MM.1S (cell line): ENCODE measurements at places on chromosomes 3 and 15.

- H3K4me1 ChIP-seq = peaks cover 13% of the 10 kb centered on the region
- H3K36me3 ChIP-seq = no peaks in the 10 kb centered on the region
- no peak overlapping the region for H3K4me3 ChIP-seq
- no peak overlapping the region for H3K27ac ChIP-seq
- H3K27me3 ChIP-seq = no peaks in the 10 kb centered on the region
- DNase-seq = no peak
These were observed 29.2 kb upstream of the TRPM1 start for GRCh38 chr15:31130576-31131237.

DNA sequence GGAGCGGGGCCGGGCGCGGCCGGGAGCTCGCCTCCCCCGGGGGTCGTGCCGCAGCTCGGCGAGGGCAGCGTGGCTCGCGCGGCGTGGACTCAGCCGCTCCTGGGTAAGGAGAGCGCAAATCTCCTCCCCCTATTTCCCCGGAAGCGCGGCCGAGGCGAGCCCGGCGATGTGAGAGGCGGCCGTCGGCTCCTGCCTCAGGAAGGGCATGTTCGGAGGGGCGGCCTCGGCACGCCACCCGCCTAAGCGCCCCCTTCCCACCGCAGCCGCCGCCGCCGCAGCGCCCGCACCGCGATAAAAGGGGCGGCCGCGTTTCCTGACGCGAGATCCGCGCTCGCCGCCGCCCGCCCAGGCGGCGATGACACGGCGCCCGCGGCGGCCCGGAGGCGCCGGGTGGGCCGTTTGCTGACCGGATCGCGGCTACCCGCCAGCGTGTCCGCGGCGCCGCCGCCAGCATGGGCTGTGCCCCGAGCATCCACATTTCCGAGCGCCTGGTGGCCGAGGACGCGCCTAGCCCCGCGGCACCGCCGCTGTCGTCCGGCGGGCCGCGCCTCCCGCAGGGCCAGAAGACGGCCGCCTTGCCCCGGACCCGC, at the start of gene PDE8A:
Gene PDE8A (plus strand): TSS at position 146 of the 590 bp plus-strand sequence. CDS start 307 bp downstream, at position 453.
- H3K27ac ChIP-seq = peak within 1 kb of the TSS; percentile 91
- peak within 1 kb of the TSS; percentile 97 for H3K4me3 ChIP-seq
- no peaks in the 10 kb centered on the region for H3K36me3 ChIP-seq
- DNase-seq = peak; percentile 21
- H3K27me3 ChIP-seq = no peaks in the 10 kb centered on the region
- no peaks in the 10 kb centered on the region; the same call in 1 of the 2 replicates for H3K4me1 ChIP-seq

GRCh38 chr3:183281126-183281797, 28.2 kb downstream of the B3GNT5 start:
- H3K27me3 ChIP-seq = no peaks in the 10 kb centered on the region
- DNase-seq = no peak
- no peaks in the 10 kb centered on the region for H3K36me3 ChIP-seq
- no peak overlapping the region for H3K27ac ChIP-seq
- peaks cover 13% of the 10 kb centered on the region for H3K4me1 ChIP-seq

- no peak overlapping the region for H3K4me3 ChIP-seq
- H3K4me1 ChIP-seq = no peaks in the 10 kb centered on the region
- H3K27me3 ChIP-seq = no peaks in the 10 kb centered on the region
- no peak overlapping the region for H3K27ac ChIP-seq
These were observed 28.9 kb upstream of the RASGRP1 start for GRCh38 chr15:38593524-38593923.

GRCh38 chr3:96007650-96008195, 806.7 kb upstream of the EPHA6 start:
- H3K4me3 ChIP-seq = no peak overlapping the region
- H3K27me3 ChIP-seq = no peaks in the 10 kb centered on the region
- peak; percentile 83 for DNase-seq
- H3K36me3 ChIP-seq = no peaks in the 10 kb centered on the region
- H3K4me1 ChIP-seq = peaks cover 28% of the 10 kb centered on the region
- H3K27ac ChIP-seq = peak overlapping the region; percentile 65

- H3K27me3 ChIP-seq = no peaks in the 10 kb centered on the region
- no peak overlapping the region for H3K4me3 ChIP-seq
- H3K27ac ChIP-seq = no peak overlapping the region
- no peaks in the 10 kb centered on the region for H3K4me1 ChIP-seq
These were observed 207.3 kb upstream of the CTNNB1 start for GRCh38 chr3:40992023-40992422.

GRCh38 chr3:3141939-3142338, 15.2 kb downstream of the TRNT1 start:
- no peaks in the 10 kb centered on the region for H3K27me3 ChIP-seq
- DNase-seq = no peak
- H3K27ac ChIP-seq = no peak overlapping the region
- H3K4me1 ChIP-seq = no peaks in the 10 kb centered on the region

DNA sequence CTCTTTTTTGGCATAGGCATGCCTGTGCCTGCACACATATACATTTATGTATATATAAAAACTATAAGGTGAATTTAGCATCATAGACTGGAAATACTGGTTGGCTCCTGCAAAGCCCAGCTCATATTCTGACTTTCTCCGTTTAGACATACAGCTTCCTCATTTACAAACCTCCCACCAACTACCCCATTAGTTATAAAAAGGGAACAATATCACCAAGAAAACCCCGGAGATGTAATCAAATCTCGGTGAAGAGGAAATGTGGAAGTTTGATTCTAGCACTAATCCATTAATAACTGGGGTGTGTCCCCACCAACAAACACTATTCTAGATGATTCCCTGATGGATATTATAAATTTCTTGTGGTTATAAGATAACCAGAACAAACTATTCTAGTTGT, 517.7 kb upstream of the TBL1XR1 start:
- H3K27me3 ChIP-seq = no peaks in the 10 kb centered on the region
- H3K4me3 ChIP-seq = no peak overlapping the region
- DNase-seq = no peak
- H3K4me1 ChIP-seq = no peaks in the 10 kb centered on the region
- H3K36me3 ChIP-seq = no peaks in the 10 kb centered on the region

DNA sequence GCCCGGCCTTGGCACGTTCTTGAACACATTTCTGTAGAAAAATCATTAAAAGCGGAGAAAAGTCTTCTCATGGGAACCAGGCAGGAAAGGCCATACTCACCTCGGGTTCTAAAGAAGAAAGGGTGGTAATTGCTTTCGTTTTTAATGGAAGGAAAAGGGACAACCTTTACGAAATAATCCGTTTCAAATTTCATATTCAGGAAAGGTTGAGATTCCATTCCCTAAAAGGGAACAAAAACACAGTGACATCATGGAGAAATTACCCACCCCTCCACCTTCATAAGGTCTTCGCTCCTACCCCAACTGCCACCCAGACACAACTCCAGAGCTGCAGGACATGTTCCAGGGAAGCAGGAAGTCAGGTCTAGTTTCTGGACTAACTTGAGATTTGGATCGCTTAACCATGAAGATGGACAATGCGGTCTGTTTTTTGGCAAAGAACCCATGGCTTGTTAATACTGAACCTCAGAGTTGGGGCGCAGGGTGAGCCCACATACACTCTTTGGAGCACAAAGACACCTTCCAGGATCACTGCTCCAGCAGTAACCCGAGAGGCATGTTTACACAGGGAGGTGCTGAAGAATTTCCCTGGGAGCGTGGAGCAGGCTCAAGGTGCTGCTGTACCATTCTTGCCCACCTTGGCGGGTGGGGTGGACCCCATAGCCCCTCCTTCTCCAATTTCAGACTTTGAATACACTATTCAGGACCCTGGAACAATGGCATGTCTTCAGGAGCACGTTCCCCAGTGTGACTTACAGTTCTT, 49.2 kb downstream of the SPATA12 start:
- H3K4me1 ChIP-seq = no peaks in the 10 kb centered on the region
- H3K27me3 ChIP-seq = no peaks in the 10 kb centered on the region
- DNase-seq = no peak
- no peak overlapping the region for H3K27ac ChIP-seq
- H3K4me3 ChIP-seq = no peak overlapping the region

- no peaks in the 10 kb centered on the region for H3K27me3 ChIP-seq
- DNase-seq = no peak
- H3K4me3 ChIP-seq = no peak overlapping the region
These were observed 55.4 kb downstream of the OCA2 start for GRCh38 chr15:28043691-28044091.

- no peaks in the 10 kb centered on the region for H3K27me3 ChIP-seq
- H3K4me3 ChIP-seq = no peak overlapping the region
- H3K36me3 ChIP-seq = peaks cover 11% of the 10 kb centered on the region; the same call in 1 of the 2 replicates
- DNase-seq = peak; percentile 46
- H3K4me1 ChIP-seq = no peaks in the 10 kb centered on the region
- no peak overlapping the region for H3K27ac ChIP-seq
These were observed 175.4 kb downstream of the MBNL1 start for GRCh38 chr3:152444029-152444641.

DNA sequence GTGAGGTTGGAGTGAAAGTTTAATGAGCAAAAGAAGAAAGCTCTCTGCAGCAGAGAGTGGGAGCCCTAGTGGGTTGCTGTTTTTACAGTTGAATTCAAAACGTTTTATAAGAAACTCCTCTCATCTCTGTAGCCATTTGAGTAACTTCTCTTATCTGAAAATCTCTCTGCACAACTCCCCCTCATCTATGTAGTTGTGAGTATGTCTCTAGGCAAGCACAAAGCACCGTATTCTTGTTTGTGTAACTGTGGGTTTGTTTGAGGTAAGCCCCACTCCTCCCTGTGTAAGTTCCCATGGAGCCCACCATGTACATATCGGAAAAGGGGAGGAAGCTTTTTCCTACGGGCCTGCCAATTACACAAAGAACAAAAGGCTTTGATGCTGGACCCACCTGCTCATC, 56.5 kb upstream of the GOLGA6L2 start:
- H3K27me3 ChIP-seq = no peaks in the 10 kb centered on the region
- no peak for DNase-seq
- H3K4me3 ChIP-seq = no peak overlapping the region
- H3K4me1 ChIP-seq = no peaks in the 10 kb centered on the region
- no peaks in the 10 kb centered on the region for H3K36me3 ChIP-seq
- H3K27ac ChIP-seq = no peak overlapping the region

DNA sequence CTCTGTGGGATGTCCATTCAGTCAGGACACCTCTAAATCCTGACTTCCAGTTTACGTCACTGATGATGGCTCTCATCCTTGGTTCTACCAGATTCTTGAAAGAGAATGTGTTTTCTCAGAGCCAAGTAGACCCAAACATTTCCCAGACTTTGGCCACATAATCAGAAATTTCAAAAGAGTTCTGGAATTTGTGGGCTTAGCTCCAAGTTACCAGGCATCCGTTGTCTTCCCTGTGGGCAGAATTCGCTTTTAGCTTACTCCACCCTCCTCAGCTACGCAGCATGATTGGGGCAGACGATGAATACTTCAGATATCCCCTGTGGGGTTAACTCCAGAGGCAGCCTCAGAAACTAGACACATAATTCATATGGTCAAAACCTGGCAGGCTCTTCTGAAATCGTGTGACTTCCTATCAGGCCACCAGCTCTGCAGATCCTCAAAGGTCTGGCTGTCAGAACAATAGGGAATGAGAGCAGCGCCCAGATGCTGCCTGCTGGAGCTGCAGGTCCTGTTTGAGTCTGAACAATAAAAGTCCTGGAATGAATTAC, 30.6 kb downstream of the CRTC3 start:
- H3K36me3 ChIP-seq = no peaks in the 10 kb centered on the region
- H3K4me3 ChIP-seq = no peak overlapping the region
- H3K27ac ChIP-seq = no peak overlapping the region
- no peak for DNase-seq

GRCh38 chr15:61157933-61158332, 71.2 kb downstream of the RORA start:
- no peak overlapping the region for H3K4me3 ChIP-seq
- no peak overlapping the region for H3K27ac ChIP-seq
- no peaks in the 10 kb centered on the region for H3K4me1 ChIP-seq
- DNase-seq = no peak
- no peaks in the 10 kb centered on the region for H3K27me3 ChIP-seq

DNA sequence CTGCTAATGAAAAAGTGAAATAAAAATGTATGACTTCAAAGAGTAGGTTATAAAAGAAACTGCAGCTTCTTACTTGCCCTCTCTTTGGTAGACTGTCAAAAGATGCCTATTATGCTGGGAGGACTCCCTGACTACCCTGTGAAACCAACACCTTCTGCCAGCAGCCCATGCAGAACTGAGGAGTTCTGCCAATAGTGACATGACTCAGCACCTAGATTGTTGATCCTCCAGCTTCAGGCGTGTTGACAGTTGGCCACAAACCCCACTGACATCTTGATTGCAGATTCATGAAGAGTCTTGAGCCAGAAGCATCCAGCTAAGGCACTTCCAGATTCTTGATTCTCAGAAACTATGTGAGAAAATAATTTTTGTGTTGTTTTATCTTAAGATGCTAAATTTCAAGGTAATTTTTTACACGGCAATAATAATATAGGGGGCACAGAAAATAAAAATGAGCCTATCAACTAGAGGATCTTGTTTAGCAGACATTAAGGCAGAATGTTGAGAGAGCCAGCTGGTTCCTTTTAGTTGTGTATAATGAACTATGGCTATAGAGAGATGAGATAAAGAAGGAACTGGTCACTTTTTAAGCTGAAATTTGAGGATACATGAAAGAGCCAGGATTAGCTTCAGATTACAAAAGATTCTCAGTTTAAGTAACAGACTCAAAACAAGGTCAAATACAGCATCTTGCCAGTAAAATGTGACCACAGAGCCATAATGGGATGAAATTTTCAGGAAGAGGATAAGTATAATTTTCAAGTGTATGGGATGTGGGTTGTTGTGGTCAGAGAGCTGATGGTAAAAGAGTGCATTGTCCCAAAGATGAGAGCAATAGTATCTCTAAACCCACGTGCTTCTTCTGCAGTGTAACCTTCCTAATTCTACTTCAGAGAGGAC, 588.7 kb upstream of the CBLB start:
- DNase-seq = peak; percentile 67
- H3K4me3 ChIP-seq = no peak overlapping the region
- H3K27ac ChIP-seq = no peak overlapping the region
- no peaks in the 10 kb centered on the region for H3K27me3 ChIP-seq
- H3K4me1 ChIP-seq = no peaks in the 10 kb centered on the region

DNA sequence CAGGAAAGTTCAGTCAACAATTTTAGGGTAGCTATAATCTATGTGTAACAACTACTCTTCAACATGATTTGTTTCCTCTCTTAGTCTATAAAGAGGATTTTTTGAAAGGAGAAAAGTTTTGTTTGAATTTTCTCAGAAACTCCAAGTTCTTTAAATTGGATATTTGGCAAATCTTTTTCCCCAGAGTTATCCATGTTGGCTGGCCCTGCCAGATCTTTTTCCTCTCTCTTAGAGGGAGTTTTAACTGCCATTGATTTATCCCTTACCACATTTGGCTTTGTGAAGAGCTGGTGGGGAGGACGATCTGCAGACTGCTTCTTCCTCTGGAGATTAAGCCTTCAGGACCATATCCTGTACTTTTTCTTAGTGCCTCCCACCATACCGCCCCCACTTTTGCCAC, 64.9 kb upstream of the ROPN1 start:
- H3K4me1 ChIP-seq = no peaks in the 10 kb centered on the region
- DNase-seq = no peak

GRCh38 chr3:50316657-50317242, 5.8 kb downstream of the HYAL2 start:
- no peak for DNase-seq
- H3K27ac ChIP-seq = 0 out of 2 replicates have a peak overlapping the region, but pooled peaks have one; percentile 7
- H3K36me3 ChIP-seq = no peaks in the 10 kb centered on the region
- no peak overlapping the region for H3K4me3 ChIP-seq
- 0 out of 2 replicates have a peak, but pooled peaks cover 8% of the 10 kb centered on the region for H3K4me1 ChIP-seq
